ENCODE measurements at places on chromosomes 7 and 10.

DNA sequence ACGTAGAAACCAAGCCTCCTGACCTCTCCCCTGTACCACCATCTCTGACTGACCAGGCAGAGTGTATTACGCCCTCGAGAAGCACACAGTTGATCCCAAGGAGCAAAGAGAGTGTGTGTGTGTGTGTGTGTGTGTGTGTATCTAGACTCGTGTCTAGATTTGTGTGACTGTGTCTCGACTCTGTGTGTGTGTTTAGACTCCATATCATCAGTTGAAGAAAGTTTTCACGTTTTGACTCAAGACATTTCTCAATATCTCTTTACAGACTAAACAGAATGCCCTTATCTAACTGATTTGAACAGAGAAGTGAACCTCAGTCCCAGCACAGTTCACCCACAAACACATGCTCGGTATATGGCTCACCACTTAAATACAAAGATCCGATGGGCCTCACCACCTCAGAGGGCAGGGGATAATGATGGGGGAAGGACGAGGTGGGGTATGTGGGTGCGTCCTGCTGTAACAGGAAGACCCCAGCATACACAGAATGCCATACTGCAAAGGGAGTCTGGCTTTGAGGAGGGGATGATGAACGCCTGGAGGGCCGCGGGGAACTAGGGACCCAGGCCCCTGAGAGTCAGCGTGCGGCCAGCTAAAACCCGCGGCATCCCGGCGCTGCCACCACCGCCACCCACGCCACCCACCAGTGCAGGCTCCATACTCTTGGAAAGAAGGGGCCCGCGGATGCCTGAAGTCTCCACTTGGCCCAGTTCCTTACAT is 780 bp downstream of the ALDH18A1 start:
- DNase-seq = no peak

DNA sequence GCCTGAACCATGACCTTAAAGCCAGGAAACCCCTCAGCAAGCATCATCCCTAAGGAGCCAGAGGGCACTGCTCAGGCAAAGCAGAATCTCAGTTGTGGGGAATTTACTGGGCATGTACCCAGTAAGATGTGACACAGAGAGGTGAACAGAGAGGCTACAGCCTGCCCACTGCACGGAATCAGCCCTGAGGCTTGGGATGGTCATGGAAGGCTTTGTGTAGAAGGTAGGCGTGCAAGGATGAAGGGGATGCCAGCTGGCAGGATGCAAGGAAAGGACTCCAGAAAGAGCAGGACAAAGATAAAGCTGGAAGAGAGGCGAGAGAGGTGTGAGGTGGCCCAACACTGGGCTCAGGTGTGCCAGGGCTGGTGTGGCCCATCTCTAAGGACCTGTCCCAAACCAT is 2.4 kb upstream of the AIFM2 start:
- DNase-seq = no peak

DNA sequence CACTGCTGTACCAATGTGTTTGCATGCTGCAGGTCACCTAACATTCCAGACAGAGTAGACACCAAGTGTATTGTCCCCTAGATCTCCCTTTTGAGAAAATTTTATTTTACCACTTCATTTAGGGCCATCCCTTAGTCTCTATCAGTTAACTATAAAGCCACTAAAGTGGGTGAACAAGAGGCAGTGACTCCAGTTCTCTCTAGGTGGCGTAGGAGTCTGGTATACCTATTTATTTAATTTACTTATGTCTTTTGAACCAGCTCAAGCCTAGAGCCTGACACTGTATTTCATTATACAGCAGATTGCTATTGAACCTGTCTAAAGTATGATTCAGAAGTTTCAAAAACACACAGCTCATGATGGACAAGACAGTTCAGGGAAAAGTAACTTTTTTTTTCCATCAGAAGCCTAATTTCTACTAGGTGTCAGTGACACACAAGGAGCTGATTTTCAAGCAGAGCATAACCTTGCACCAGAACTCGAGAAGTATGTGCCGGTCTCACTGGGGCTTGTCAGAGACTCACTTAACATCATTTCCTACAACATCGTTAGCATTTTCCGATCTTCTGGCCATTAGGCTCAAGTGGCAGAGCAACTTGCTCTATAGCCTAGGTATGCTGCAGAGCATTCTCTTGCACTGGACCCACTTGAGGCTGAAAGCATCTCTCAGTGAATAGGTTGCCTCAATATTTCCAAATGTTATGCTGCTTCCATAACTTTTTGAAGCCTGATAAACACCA is 175.4 kb downstream of the CDC14C start:
- DNase-seq = peak; percentile 3

- no peak for DNase-seq
Observed at GRCh38 chr7:116552602-116553001, 27.8 kb downstream of the CAV1 start.

- no peak for DNase-seq
Observed at GRCh38 chr10:4770801-4771553, 55.0 kb upstream of the AKR1E2 start.

Measured in NCI-H1930 (cell line).